ENCODE measurements at places on chromosomes 16 and 17.
A peak's percentile ranks its signal among the peaks of the same experiment; 100 is the strongest.

DNA sequence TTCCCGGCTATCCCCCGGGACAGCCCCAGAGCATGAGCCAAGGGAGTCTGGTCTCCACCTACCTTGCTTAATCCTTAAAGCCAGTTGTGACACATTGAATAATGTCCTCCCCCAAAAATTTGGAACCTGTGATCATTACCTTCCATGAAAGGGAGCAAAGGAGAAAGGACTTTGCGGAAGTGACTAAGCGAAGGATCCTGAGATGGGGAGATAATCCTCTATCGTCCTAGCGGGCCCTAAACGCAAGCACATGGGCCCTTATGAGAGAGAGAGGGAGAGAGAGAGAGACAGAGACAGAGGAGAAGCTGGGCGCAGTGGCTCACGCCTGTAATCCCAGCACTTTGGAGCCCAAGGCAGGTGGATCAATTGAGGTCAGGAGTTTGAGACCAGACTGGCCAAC lies 9.5 kb downstream of the SPPL2C start:
- DNase-seq: no peak

GRCh38 chr17:1752425-1753262 lies 9.2 kb upstream of the SERPINF1 start:
- no peak for DNase-seq

DNA sequence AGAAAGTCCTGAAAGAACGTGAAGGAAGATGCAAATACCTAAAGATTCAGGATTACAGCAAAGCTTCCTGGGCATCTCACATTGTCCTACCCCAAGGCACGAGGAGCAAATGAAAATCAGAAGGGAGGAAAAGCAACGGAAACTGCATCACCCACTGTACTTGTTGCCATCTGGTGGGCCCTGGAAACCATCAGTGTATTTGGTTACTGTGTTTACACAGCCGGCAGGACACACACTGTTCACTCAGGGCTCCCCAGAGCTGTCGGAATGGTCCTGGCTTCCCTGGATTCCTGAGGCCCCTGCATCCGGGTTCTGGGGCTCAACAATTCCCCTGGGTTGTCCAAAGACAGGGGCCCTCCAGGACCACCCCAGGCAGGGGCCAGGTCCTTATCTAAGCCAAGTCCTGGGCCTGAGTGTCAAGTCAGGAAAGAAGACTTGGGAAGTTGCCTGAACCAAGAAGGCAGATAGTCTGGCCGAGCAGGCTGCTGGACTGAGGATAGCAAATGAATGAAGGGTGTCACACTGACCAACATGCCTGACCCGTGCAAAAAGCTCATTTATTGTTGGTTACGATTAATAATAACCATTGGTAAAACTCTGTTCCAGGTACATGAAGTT lies 52.8 kb downstream of the SOX9 start:
- DNase-seq: no peak

- no peak for DNase-seq
Observed at GRCh38 chr17:15350777-15351477, 9.5 kb upstream of the TEKT3 start.

DNA sequence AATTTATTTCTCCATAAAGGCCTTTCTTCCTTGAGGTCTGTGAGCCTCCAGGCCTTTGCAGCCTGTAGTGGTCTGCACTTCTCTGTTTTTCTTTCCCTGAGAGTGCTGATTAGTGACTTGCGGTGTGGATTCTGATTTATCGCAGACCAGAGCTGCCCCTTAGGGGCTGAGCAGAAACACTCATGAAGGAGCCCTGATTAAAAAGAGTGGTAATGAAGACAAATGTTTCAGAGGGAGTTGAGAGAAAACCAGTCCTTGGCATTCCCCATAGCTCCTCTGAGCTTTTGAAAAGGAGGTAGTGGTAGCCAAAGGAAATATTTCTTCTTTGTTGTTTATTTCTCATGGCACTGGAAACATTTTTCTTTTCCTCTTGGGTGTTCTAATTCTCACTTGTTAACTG lies 268.1 kb upstream of the TBX2 start:
- DNase-seq: no peak

GRCh38 chr17:42844761-42845555 lies 578 bp downstream of the AOC2 start:
- no peak for DNase-seq

DNA sequence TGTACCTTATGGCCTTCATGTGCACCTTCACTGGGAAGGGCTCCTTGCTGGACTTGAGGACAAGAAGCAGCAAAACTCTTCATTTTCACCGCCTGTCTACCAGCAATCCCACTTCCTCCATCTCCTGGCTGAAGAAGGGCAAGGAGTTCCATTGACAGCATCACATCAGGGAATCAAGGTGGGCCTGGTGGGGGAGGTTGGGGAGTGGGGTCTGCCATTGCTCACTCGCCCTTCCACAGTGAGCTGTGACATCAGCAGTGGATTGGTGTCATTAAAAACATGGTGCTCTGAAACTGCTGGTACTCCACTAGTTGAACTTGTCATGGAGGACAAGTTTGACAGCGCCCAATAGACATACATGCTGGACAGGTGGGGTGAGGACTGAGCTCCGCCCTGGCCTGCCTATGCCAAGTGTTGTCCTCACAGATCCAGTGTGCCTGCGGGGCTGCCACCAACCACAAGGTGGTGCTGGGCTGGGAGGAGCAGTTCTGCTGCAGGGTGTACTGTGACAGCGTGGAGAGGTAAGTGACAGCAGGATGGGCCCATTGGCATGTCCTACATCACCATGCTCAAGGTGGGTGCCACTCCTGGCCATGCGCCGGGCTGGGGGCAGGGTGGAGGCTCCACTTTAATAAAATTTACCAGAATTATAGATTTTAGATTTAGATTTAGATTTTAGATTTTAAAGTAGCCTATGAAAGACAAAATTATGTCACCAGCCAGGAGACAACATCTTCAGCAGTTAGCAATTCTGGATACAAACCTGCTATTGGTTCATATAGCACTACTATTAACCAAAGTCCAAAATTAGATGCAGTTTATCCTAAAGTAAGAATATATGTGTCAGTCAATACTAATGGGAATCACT lies 1729.1 kb downstream of the TP53TG3F start:
- DNase-seq: no peak

GRCh38 chr16:88348377-88349152 lies 34.2 kb upstream of the ZNF469 start:
- DNase-seq: no peak

DNA sequence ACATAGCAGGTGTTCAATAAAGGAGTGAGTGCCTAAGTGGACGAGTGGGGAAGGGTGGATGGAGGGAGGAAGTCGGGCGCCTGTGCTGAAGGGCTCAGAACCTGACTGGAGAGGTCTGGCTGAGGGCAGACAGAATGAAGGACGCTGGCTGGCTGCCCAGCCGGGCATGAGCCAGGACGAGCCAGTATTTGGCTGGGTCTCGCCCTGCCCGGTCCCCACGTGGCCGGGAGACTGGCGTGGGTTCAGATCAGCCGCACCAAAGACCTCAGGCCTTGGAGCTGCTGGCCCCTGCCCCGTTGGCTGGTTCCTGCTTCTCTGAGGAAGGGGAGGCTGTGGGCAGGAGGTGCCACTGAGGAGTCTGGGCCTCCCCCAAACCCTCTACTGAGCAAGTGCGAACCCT lies 79.8 kb downstream of the ENGASE start:
- no peak for DNase-seq

DNA sequence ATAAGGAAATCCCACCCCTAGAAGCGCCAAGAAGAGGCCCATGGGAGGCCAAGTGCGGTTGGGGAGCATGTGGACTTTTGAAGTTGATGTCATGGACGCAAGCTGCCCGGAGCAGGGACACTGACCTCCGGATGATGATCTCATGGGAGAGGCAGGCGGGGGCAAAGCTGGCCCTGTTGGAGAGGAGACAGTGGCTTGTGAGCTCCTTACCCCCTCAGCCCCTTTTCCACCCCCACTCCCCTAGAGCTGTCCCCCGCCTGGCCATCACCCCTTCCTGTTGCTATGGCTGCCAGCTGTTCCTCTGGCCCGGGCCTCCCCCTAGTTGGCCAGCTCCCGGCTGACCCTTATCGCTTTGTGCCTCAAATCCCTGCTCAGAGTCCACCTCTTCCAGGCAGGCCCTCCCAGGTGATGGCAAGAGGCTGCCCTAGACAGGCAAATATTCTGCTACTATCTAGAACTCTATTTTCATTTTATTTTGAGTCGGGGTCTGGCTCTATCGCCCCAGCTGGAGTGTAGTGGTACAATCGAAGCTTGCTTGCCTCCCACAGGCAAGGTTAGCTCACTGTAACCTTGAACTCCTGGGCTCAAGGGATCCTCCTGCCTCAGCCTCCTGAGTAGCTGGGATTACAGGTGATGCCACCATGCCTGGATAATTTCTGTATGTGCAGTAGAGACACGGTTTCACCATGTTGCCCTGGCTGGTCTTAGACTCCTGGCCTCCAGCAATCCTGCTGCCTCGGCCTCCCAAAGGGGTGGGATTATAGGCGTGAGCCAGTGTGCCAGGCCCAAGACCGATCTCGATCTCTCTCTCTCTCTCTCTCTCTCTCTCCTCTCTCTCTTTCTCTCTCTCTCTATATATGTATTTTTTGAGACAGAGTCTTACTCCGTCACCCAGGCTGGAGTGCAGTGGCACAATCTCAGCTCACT lies 6.6 kb downstream of the NOTUM start:
- no peak for DNase-seq

DNA sequence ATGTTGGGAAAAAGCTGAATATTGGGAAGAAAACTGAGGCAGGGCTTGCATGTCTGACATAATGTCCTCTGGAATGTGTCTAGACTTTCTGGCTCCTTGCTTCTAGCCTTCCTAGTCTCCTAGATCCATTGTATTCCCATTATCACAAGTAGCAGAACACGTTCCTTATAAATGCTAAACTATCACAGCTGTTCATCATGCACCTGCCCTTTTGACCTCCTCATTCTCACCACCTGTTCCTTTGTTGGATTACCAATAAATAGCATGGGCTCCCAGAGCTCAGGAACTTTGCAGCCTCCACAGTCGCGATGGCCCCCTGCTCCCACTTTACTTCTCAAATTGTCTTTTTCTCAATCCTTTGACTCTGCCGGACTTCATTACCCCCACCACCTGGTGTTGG lies 49.7 kb downstream of the ACSM1 start:
- no peak for DNase-seq

DNA sequence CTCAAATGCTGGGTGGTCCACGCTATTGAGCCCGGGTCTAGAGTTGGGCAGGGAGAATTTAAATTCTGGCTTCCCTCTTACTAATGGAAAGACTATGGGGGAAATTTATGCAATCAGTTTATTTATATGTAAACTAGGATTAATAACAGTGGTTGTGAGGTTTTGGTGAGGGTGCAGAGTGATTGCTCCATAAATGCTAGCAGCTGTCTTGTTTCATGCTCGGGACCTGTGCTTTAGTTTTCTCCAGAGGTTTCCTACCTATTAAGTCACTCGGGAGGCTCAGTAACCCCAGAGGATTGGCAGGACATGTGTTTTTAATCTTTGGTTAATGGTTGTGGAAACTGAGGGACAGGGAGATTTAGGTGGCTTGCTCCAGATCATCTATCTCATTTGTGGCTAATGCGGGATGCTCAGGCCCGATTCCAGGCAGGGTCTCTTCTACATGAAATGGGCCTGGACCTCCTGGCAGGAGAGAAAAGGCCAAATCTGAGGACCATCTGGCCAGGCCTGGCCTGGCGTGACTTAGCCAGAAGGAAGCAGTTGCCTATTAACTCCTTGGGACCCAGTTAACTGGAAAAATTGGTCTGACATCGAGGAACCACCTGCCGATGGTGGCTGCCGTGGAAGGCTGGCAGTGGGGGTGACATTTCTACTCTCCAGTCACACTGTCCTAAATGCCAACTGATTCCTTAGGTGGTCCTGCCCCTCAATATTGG lies 2.1 kb downstream of the PRCD start:
- no peak for DNase-seq

DNA sequence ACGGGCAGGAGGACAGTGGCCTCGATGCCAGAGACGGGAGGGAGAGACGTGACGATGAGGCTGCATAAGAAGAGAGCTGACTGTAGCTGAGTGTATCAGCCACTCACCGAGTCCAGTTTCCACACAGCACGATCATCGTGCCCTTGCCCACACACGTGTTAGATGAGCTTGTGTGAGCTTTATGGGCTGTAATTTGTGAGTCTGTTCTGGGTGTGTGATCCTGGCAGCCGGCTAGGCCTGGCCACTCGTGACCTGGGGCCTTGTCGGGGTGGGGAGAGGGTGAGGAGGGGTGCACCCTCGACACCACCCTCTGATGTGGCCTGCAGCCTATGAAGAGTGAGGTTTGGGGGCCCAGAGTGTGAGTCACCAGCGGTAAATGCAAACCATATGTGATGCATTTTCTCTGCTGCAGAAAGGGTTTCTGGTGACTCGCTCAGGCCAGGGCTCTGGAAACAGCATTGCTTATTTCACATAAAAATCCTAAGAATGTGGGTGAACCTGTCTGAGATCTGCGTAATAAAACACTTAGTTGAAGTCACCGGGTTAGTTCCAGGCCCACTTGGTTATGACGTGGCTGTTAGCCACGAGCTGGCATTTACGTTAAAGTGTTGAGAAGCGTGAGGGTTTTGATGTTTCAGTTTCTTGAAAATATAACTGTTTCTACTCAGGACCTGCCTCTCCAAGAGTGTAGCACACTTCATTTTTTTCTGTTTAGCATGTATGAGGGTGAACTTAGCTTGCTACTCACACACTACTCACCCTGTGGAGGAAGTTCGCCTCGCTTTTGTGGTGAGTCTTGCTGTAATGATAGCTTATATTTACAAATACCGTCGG lies 4.2 kb downstream of the METRNL start:
- peak; percentile 49 for DNase-seq

DNA sequence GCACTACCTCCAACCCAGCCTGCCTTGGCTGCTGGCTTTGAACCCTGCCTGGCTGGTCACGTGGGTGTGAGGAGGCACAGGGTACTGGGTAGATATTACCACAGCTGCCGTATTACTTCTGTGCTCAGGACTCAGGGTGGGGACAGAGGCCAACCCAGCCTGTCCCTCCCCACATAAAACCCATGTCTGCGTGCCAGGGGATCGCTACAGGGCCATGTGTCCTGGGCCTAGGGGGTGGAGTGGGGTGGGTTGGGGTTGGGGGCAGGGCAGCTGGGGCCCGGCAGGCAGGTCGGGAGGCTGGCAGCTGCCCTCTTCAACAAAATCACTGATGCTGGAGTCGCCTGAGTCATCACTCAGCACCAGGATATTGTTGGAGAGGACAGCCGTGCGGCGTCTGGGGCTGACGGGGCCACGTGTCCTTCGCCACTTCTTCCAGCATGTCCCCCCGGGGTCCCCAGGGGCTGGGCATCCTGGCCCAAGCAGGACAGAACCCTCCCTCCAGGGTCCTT lies 39.7 kb upstream of the PVALEF start:
- DNase-seq: no peak
